HT1080 (cell line): ENCODE measurements at places on chromosomes 3 and 15.

DNA sequence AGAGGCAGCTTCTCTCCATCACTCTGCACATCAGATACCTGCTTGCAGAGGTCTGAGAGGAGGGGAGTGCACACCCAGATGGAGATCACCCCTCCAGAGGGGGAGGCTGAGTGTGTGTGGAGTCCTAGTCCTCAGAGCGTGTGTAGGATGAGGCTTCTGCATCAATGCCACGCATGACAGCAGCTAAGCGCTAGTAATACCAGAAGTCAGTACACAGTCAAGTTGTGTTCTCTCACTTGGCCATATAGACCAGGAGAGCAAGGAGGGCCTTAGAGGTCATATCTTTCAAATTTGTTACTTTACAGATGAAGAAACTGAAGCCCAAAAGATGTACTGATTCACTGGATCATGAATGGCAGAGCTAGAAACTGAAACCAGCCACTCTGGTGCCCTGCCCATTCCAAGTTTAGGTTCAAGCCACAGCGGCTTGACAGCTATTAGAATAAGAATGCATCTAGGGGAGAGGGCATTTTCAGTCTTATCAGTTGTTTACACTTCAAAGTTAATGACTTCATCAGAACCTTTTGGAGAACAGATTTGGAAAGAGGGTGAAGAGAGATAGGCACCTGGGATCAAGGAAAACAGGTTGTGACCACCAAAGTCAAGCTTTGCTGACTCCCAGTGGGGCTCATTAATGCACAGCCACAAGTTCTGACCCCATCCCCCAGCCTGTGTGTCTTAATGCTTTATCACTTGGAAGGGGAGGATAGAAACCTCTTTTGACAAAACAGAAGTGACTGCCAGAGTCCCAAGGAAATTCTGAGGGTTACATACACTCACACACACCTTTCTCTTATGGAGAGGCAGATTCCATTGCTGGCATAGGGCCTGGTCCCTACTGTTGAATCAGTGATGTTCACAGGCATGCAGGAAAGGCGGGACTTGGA, 310.3 kb downstream of the CHST2 start:
- no peak for DNase-seq

DNA sequence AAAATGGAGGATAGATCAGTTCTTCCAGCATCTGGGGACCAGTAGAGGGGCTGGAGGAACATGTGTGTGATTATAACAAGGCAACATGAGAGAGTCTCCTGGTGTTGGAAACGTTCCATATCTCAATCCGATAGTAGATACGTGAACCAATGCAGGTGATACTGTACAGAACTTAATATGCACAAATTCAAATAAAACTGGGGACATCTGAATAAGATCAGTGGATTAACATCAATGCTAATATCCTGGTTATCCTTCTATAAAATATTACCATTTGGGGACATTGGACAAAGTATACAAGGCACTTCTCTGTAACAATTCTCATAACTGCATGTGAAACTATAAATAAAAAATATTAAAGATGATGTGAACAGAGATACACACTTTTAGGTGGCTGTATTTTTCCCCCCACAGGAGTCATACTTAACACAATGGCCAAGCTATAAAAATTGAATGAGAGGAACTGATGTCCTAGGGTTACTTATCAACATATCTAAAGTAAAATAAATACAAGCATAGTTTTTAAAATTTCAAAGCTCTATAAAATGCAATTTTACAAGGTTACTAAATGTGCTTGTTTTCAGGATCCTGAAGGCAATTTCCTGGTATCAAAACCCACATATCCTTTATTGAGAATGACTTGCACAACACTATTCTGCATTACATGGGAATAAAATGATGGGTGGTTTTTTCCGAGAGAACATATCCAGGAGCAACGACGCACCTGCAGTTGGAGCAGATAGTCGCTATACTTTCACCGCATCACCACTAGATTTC, 31.1 kb upstream of the TJP1 start:
- no peak for DNase-seq

DNA sequence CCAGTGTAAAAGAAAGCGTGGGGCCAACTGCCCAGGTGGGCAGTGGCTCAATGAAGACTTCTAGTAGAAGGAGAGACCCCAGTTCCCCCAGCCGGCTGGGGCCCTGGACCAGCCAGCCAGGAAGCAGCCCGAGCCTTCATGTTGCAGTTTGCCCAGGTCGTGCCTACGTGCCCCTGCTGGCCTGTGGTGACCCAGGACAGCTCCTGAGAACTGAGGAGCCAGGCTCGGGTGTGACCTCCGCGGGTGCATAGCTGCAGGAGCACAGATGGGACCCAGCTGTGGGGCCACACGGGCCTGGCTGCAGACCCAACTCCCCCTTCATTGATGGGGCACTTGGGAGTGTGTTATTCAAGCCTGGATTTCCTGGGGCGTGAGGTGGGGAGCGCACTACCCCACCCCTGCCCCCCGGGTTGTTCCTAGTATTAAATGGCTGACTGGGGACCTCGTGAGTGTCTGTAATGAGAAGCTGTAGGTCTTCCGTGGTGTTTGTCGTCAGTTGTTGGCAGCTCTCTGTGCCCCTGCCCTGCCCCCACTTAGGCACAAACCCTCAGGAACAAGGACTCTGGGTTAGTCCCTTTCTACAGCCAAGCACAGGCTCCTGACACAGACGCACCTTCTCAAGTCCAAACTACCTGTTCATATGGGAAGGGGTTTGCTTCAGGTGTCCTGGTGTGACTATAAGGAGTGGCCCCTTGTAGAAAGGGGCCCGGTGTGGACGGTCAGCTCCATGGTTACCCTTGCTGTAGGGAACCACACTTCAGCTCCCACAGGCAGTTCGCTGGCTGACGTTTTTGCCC, 39.1 kb downstream of the IDH2 start:
- no peak for DNase-seq

GRCh38 chr15:69457304-69458280, 5.0 kb downstream of the RPLP1 start:
- DNase-seq = peak; percentile 58

GRCh38 chr3:15831927-15832326, 34.1 kb upstream of the ANKRD28 start:
- DNase-seq = no peak

- peak; percentile 27 for DNase-seq
Measured at GRCh38 chr15:35519541-35520149, 26.3 kb downstream of the DPH6 start.

DNA sequence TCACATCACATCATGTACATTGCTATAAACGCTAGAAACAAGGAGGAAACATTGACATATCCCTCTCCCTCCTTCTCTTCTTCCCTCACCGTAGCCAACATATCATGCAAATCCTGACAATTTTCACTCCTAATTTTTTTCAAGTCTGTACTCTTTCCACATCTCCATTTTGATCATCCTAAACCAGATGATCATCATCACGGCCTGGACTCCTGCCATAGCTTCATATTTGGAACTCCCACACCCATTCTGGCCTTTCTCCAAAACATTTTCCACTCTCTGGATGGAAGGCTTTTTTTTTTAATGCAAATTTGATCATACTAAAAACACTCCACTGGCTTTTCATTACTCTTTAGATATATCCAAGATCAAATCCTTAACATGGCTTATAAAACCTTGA, 248.0 kb upstream of the CNTN3 start:
- DNase-seq = no peak

DNA sequence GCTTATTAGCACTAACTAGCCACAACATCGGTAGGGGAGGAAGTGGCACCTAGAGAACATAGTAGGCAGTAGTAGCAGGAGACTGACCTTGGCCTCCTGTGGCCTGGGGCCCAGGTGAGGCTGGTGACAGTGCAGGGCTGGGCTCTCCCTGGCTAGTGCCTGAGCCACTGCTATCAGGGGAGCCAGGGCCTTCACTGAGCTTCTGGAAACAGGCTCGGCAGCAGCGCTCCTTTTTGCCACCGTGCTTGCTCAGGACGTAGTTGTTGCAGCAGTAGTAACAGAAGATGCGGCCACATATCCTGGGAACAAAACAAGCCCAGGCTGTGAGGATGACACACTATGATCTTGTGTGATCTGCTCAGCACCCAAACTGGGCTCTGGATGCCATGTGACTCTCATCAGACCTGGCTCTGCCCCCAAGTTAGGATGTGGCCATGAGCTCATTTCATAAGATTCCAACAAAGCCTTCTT, 15.1 kb downstream of the CXCR6 start:
- peak; percentile 20 for DNase-seq
